Renal cortical epithelial cell (primary cell): ENCODE measurements at places on chromosomes 2 and 18.

- no peak for DNase-seq
These were observed 306.7 kb downstream of the SETBP1 start for GRCh38 chr18:44987371-44987770.

DNA sequence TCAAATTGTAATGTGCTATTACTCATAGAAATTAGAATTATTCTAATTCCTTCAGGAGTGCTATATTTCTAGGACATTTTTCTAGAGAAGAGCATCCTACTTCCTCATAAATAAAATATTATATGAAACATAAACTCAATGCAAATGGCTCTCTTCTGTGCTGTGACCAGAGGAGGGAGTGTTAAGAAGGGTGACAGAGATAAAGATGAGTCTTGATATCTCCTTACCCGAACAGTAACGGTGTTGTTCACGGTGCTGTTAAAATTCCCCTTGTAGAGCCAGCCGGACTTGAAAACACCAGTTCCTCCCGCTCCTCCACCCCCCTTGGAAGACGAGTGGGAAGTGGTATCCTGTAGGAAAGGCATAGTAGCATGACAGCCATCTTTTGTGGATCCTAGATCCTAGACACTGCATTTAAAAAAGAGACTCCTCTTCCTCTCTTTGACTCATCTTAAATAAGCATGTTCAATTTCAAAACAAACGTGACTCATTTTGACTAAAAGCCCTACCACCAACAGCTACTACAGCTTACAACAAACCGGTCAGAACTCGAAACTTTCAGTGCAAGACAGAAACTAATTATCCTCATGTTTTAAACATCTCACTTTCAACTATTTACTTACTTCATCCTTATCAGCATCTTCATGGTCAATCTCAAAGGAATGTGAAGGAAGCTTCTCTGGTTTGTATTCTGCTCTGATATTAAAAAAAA is 156.3 kb downstream of the DOCK10 start:
- DNase-seq = peak; percentile 91

DNA sequence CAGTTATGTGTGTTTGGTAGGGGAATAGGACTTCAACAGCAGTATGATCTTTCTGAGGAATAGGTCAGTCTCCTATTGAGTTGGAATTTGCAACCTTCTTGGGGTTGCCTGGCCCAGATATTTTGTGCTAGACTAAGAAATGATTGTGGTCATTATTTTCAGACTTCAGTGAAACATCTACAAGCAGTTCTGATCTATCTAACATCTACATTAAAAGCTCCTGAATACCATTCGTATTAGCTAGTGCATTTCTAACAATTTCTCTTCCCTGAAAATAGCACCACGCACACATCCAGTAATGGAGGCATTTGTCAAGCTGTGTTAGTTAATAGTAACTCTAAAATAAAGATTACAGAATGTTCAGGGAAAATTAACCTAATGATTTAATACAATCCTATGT is 179.3 kb downstream of the FIGN start:
- DNase-seq = peak; percentile 3

GRCh38 chr18:59957957-59958356 is 58.2 kb downstream of the PMAIP1 start:
- peak; percentile 15 for DNase-seq

- DNase-seq = no peak
These were observed 86.4 kb downstream of the BIN1 start for GRCh38 chr2:127020536-127020935.

DNA sequence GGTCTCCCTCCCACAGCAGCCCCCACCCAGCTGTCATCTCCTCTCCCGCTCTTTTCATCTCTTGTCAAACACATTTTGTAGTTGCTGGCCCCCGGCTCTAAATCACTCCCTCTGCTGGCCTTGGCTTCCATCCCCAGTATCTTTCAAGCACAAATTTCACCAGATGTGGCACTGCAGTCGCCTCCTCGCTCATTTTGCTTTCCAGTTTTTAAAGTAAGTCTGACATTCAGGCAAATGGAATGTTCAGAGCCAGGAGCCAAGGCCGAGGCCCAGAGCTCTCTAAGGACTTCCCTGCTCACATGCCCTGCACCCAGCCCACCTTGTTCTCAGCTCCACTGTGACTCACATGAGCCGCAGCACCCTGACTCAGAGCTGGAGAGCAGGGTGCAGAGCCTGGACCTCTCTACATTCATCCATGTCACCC is 158.4 kb downstream of the GALNT14 start:
- peak; percentile 96 for DNase-seq

DNA sequence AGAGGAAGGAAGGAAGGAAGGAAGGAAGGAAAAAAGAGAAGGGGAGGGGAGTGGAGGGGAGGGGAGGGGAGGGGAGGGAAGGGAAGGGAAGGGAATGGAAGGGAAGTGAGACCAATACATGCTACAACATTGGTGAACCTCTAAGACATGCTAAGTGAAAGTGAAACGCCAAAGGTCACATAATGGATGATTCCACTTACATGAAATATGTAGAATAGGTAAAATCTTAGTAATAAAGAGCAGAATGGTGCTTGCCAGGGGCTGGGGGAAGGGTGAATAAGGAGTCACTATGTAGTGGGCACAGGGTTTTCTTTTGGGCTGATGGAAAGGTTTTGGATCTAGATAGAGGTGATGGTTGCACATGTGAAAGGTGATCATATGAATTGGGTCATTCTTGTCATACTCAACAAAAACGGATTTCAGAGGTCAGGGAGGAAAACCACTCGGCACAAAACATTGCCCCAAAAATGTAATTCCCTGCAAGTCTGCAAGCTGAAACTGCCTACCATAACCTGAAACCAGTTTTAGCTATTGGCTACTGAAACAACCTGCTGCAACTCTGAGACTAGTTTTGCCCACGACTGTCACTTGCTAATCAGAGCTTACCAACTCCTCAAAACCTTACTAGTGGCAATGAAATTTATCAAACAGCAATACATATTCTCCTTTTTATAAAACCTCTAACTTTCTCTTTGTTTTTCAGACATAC is 59.2 kb downstream of the CCDC141 start:
- DNase-seq = no peak

DNA sequence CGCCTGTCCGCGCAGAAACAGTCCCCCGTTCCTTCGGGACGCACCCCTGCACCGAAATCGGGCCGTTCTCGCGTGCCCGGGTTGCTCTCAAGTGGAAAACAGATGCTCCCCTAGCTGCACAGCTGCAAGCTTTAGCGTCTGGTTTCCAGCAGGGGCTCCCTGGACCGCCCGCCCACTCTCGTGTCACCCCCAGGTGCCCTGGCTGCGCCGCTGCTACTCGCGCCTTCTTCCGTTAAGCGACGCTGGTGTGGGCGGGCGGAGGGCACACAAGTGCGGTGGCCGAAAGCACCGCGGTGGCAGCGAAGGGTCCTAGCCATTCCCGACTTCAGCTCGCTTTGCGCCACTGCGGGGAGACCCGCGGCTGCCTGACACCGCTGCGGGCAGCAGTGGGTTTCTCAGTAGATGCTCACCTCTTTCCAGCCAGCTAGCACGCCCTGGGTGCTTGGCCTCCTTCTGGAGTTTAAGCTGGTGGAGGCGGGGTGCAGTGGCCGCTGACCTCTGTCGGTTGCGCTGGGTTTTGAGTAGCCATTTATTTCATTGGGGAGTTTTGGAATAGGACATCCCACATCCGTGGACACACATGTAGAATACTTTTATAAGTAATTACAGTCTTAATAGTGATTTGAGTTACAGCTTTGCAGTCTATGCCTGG is 806 bp downstream of the ZNF407 start:
- peak; percentile 19 for DNase-seq

DNA sequence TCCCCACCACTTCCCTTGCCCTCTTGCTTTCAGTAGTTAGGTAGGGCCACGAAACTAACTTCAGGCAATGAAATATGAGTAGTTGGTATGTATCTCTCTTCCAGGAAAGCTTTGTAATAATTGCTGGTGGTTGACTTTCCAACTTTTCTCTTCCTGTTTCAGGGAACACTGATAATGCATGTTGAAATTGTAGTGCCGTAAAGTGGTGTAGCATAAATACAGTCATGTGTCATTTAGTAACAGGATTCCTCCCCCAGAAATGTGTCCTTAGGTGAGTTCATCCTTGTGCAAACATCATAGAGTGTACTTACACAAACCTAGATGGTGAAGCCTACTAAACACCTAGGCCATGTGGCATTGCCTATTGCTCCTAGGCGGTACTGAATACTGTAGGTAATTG is 429.2 kb downstream of the PID1 start:
- peak; percentile 53 for DNase-seq

DNA sequence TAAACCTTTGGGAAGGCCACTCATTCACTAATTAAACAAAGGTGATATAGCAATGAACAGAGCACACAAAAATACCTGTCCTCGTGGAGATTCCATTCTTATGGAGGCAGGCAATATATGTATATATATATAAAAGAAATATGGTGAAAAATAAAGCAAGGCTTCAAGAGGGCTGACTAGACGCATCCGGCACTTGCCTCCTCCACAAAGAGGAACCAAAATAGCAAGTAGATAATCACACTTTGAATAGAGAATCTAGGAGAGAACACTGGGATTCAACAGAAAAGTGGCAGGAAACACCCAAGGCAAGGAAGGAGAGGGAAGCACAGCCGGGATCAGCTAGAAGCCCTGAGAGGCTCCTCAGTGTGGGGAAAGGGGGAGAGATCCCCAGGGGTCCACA is 218.4 kb upstream of the FOSL2 start:
- no peak for DNase-seq

GRCh38 chr2:127231130-127231865 is 11.2 kb upstream of the CYP27C1 start:
- DNase-seq = no peak

- no peak for DNase-seq
These were observed 134.2 kb downstream of the MYO1B start for GRCh38 chr2:191379375-191379774.

- DNase-seq = no peak
These were observed 238.6 kb downstream of the ZNF385B start for GRCh38 chr2:179622635-179623300.

DNA sequence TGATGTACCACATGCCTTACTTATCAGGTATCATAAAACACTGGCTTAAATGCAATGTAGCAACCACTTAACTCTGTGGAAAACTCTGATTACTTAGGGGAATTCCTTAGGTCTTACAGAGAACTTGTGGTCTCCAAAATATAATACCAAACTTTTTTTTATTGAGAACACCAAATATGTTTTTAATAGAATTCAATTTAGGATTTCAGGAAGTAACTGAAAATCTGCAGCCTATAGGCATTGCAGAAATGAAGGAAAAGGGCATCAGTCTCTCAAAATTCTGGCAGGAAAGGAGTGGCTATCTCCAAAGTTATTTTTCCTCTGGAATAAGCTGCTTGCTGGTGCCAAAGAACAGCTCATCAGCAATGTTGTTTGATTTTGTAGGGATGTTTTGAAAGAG is 105.3 kb upstream of the UGP2 start:
- DNase-seq = no peak

DNA sequence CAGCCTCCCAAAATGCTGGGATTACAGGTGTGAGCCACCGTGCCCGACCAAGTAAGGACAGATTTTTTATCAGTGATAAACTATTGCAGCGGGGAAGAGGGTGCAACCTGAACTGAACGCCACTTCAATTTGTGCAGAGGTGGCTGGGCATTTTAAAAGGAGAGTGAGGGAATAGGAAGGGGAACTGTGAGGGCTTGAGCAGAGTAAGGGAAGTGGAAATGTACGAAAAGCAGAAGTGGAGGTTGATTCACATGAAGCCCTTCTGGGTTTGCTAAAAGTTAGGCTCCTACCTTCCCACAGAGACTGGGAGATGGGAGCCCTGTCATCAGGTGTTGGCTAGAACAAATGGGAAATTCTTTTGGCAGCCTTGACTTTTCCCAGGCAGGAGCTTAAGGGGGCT is 6.1 kb downstream of the STK11IP start:
- DNase-seq = no peak

GRCh38 chr18:23723121-23723520 is 33.9 kb downstream of the LAMA3 start:
- DNase-seq = no peak

DNA sequence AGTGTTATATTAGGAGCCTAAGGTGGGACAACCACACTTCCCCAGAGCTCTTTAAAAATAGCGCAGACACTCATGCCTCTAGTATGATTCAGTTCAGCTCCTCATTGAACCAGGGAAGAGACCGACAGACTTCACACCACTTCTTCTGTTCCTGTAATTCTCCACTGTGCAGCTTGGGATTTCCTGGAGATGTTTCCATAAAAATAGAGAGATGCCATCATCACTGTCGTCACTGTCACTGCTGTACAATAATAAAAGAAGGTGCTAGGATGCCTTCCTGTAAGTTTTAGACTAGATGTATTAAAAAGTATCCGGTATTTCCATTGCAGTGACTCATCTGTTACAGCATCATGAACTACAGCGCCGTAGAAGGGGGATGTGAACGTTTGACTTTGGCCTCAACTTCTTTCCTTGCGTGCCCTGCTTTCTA is 110.9 kb downstream of the FAM210A start:
- DNase-seq = no peak

DNA sequence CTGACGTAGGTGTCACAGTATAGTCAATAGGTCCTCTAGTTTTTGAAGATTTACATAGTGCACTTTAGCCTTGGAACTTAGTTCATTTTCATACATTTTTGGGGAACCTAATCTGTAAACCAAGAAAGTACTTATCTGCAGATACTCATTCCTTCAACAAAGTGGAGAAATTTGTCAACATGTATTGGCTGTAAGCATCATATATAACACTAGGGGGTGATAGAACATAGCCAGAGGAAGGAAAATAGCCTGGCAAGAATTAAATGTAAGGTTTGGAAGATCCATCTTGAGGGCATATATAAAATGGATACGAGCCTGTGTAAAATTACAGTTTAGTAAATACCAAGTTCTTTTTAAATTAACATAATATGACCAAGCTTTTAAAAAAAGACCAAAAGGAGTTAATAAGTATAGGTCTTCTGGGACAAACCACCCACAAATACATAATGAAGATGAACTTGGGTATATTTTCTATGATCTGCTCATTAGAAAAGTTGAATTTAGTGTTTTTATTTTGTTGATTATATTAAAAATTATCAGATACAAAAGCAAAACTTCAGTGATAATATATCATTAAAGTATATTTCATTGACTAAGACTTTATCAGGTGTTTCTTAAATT is 18.2 kb downstream of the RPL37A start:
- DNase-seq = peak; percentile 58

DNA sequence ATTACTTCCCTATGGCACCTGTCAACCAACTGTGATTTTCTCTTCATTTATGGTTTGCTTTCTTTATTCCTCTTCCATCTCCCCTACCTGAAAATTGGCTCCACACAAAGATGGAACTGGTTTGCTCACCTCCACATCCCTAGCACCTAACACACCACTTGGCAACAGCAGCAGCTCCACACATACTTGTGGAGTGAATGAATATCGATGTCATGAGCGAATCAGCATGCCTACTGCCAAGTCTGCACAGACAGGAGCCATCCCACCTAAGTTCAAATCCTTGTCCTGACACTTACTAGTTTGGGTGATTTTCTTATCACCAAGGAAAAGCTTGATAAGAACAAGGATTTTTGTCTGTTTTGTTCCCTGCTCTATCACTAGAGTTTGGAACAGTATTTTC is 191.4 kb upstream of the TMEM200C start:
- DNase-seq = no peak

- no peak for DNase-seq
These were observed 5.0 kb downstream of the SH2D6 start for GRCh38 chr2:85423525-85423924.
